Stimulated activated CD8-positive, alpha-beta memory T cell treated with anti-CD3 and anti-CD28 coated beads, Interleukin-7, amount 100 ng/mL, for 1 hour (primary cell): ENCODE measurements at places on chromosomes 4 and X.

- no peak for DNase-seq
Observed at GRCh38 chrX:71664889-71665491, 2.4 kb upstream of the LOC101059915 start.

- DNase-seq: no peak
Observed at GRCh38 chr4:112038861-112039260, 106.4 kb upstream of the FAM241A start.

GRCh38 chr4:56298236-56298635 is 89.1 kb downstream of the AASDH start:
- DNase-seq: no peak

- no peak for DNase-seq
Observed at GRCh38 chr4:81255524-81255923, 40.5 kb upstream of the PRKG2 start.

GRCh38 chr4:88356771-88357170 is 21.9 kb upstream of the HERC6 start:
- DNase-seq: no peak

DNA sequence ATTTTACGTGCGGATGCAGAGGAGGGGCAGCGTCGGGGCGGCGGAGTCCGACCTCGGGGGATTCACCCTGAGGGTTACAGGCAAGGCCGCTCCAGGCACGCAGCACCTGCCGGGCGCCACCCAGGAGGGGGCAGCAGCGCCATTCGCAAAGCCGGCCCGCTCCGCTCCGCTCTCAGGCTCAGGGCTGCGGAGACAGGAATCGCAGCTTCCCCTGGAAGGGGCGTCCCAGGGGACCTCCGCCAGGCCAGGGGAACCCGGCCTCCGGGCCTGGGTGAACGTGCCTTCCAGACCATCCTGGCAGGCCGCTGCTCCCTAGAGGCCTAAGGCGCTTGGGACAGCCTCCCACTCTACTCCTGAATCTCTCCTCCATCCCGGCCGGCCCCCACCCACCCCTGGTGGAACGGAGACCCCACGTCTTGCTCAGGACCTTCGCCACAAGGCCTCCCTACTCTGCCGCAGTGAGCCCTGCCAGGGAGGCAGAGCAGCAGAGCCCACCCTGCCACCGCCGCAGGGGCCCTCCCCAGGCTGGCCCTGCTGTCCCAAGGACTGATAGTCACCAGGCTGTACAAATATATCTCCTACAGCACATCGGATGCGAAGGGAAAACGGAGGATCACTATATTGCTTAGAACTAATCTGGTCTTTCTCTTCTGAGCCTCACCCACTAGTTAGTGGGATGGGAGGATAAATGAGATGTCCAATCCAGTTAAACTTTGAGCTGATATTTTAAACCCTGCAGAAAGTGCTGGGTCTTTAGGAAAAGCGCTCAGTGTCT is 115.0 kb downstream of the SMIM20 start:
- peak; percentile 31 for DNase-seq

DNA sequence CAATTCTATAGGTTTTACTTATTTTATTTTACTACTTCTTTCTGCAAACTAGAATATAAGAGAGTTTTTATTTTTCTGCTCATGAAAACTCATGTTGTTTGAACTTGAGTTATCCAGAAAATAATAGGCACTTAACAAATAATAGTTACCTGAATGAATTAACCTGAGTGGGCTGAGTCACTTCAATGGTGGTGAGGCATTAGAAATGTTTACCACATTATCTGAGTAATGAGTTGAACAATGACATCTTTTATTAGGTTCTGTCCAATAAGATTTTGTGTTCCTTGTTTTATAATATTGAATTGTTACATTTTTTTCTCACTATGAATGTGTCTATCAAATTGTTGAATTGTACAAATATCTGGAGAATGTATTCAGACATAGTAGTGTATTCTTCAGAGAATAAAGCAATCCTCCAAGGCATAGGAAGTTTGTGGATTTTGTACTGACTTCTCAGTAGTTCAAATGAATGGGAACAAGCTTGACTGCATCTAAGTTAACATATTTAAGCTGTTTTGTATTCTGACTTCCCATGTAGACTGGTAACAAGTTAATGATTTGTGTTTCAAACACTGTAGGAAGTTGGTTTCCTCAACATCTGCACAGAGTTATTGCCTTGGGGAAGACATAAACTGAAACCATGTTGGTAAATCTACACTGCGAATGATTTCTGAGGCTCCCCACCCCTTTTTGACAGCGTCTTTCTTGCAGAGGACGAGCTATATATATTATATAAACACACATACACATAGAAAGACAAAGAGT is 1808.9 kb upstream of the TENM3 start:
- DNase-seq: no peak
